ENCODE measurements at places on chromosomes 3 and 15.

DNA sequence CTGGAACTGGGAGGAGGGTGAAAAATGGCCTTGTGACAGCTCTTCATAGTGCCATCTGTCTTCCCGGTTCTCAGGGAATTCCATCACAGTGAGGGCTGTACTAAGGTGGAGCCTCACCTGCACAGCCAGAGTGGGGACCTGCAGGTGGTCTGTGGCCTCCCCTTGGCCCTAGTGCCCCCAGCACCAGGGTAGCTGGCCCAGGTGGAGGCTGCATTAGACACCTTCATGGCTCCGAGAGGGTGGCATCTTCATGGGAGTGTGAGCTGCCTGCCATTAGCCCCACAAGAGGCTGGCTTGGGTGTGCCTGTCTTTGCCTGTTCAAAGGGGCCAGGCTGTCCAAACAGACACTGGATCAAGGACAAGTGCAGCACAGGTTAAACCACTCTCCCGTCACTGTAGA lies 95.5 kb upstream of the PRR23E start:
- no peak for DNase-seq

- DNase-seq, result peak; percentile 12
Measured at GRCh38 chr3:57100046-57100695, 39.7 kb downstream of the SPATA12 start.

DNA sequence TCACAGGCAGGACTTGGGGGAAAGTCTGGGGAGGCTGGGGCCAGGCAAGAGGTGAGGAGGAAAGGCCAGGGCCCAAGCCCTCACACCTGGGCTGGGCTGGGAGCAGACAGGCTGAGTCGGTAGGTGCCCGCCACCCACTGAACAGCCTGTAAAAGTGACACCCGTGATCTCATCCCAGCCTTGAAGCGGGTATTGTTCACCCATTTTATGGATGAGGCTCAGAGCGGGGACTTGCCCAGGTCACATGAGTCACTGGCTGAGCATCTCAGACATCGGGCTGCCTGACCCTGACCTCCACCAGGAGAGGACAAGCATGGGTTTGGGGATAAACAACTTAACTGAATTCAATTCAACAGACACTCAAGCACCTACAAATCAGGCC lies 52.0 kb upstream of the CTSH start:
- DNase-seq, result no peak

- DNase-seq, result no peak
Measured at GRCh38 chr3:73727117-73727821, 102.5 kb upstream of the PDZRN3 start.

- DNase-seq, result no peak
Measured at GRCh38 chr15:65870889-65871533, 1.7 kb downstream of the RAB11A start.

- DNase-seq, result no peak
Measured at GRCh38 chr15:94135486-94136147, 95.7 kb upstream of the MCTP2 start.

DNA sequence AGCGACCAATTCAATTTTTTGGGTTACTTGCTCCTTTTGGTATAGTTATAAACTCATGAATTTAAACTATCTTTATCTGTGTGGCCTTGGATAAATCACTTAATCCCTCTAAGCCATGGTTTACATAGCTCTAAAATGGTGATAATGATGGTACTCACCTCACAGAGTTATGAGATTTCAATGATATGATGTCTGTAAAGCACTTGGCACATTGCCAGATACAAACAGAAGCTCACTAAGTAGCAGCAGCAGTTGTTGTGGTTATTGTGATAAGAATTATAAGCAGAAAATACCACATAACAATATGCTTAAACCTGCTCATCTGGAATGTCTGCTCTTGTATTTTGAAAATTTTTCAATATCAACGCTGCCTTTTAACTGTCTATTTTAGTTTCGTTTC lies 185.1 kb upstream of the SNTN start:
- no peak for DNase-seq

DNA sequence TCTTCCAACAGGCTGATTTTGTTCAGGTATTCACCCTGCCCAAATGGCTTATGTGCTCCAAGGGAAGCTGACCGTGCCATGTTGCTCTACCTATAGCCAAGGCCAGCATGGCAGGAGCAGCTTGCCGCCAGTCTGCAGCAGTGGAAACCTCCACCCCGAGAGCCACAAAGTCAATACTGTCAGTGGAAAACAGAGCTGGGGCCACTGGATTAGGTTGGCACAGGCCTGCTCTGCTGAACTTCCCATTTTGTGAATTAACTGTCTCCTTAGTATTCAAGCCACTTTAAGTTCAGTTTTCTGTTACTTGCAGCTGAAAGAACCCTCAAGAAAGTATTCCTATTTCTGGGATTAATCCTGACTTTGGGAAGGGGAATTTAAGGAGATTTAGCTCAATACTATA lies 63.8 kb upstream of the XCR1 start:
- DNase-seq, result no peak

- DNase-seq, result no peak
Measured at GRCh38 chr3:140910860-140911259, 30.8 kb upstream of the SLC25A36 start.

DNA sequence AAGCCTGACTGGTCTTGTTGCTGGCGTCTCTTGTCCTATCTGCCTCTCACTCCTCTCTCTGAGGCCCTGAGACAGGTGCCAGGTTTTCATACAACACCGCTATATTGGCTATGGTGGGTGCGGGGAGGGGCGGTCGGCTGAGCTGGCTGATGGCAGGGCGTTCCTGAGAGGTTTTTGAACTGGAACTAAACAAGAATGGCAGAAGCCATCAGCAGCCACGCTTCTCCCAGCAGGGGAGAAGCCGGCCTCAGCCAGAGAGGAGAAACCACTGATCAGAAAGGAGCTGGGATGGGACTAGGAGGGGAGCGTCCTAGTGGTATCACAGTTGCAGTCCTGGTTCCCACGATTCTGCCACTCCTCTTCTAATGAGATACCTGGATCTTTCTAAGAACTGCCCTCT lies 89.9 kb upstream of the PRR23E start:
- peak; percentile 42 for DNase-seq

GRCh38 chr15:50164458-50164857 lies 17.5 kb upstream of the SLC27A2 start:
- DNase-seq, result no peak

- peak; percentile 74 for DNase-seq
Measured at GRCh38 chr3:87088993-87089841, 98.3 kb upstream of the VGLL3 start.

GRCh38 chr3:108588601-108589000 lies 637 bp downstream of the CIP2A start:
- no peak for DNase-seq

DNA sequence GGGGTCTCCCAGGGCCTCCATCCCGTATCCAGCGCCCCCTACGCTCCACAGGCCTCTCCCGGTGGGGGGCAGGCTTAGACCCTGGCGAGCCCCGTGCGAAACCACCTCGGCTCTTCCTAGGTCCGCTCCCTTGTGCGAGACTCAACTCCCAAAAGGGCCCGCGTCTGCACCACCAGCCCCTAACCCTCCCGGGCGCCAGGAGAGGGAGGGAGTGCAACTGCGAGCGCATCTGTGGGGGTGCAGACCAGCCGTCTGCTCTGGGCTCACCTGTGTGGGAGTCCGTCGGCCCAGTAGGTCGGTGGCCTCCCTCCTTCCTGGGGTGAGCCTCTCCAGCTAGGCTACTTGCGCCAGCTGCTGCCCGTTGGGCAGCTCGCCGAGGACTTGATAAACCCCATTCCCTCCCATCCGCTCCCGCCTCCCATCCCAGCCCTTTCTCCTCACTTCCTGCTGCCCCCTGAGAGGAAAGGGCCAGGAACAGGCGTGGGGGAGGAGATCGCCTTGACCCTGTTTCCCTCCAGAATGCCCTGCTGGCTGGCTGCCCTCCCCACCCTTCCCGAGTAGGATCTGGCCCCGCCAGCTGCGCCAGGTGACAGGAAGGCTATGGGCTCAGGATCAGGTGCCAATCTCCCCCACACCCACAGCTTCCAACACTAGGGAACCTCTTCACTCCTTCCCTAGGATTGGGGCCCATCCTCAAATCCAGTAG lies at the start of gene HYAL2:
HYAL2 (minus strand) TSS at position 360 of the 706 bp plus-strand sequence. CDS start 2,256 bp downstream, outside the sequence.
- DNase-seq, result no peak

DNA sequence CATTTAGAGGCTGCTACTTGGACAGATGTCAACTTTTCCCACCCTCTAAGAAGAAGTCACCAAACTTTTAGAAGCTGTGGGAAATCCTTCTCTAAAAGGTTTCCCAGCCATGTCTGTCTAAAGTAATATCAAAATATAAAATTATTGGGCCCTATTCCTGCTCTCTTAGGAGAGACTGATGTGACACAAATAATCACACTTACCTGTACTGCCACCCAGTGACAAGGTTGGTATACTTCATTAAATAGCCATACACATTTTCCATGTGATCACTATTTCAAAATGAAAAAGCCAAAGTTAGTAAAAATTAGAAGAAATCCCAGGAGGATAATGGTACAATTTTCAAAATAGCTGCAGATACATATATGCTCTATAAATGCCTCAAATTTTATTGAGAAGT lies 12.6 kb downstream of the OSBPL11 start:
- DNase-seq, result no peak

DNA sequence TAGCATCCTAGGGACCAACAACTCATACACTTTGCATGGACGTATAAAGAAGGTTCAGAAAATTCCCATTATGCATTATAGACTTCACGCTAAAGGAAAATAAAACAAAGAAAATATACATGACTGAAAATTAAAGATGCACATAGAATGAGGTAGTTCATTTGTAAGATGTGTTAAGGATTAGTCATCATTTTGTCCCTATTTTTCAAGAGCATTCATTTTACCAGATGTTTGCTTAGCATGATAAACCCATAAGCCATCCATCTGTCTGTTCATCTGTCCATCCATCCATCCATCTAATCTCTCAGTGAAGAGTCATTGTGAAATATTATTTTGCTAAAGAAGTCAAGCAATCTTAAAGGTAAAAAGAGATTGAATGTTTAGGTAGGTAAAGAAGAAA lies 80.3 kb downstream of the TFG start:
- no peak for DNase-seq

DNA sequence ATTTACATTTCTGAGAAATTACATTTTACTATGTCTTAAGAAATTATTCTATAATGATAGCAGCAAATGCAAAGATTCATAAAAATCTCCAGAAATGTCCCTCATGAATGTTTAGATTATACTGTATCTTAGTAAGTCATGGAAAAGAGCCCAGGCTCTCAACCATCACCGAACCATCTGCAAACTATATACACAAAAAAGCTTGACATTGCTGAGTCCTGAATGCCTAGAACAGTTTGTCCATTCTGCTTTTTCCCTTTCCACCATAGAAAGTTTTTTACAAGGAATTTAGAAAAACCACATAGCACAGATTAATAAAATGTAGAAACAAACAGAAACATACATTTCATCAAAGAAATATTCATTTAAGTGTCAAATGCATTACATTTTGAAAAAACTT lies 83.6 kb downstream of the MYO9A start:
- DNase-seq, result no peak

DNA sequence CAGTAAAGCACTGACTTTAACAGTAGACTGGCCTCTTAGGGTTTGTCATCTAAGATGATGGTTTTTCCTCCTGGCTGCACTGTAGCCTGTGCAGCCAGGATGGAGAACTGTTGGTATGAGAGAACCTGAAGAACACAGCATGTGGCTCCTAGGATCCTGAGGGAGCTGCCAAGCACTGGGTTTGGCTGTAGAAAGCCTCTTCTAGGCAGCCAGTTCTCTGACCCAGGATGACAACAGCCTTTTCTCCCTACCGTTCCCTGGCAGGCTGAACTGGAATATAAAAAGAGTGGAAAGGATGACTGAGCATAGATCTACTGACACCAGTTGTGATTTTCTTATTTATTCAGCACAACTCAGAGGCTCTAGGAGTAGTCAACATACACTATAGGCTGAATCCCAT lies 34.3 kb upstream of the MANF start:
- no peak for DNase-seq

DNA sequence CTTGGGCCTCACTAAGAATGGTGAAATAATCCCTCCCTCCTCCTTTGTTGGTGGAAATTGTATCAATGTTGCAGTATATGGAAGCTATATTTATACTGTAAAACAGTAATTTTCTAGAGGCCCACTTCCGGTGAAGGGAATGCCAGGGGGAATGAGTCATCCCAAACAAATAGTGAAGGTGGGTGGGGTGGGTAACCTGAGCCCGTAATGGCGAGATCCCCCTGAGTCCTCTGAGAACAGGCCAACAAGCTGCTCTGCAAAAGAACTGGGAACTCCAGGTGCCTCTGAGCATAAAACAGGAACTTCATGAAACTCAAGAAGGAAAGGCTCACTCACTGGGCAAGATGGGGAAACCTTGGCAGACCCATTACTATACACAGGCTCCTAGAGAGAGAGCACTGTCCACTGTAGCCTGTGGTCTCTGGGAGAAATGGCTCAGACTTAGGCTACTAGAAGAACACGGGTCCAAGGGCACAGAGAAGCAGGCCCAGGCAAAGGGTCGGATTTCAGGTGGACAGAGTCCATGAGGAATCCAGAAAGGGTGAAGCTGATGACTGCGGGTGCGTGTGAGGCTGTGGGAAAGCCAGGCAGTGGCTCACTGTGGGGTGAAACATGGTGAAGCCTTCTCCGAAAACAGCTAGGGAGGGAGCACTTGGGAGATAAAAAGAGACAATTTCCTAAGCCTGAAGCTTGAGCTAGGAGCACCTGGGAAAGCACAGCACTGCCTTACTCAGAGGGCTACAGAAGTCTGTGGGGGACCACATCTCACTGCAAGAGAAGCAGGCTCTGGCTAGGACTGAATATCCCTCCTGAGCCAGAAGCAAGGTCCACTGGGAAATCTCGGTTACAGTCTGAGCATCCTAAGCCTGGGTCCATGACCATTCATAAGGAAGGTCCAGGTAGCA lies 19.8 kb downstream of the LARP6 start:
- DNase-seq, result no peak

DNA sequence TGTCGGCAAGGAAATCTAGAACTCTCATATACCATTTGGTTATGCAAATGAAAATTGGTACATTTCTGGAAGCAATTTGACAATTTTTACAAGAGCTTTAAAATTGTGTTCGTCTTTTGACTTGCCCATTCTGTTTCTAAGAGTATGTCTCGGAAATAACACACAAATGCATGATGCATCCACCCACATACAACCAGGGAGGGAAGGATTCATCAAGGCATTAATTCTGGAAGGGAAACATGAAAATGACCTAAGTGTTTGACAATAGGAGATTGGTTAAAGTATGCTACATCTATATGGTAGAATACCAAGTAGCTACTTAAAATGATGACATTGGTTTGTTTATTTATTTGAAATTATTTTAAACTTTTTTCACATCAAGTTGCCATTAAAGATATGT lies 58.6 kb downstream of the PIAS1 start:
- DNase-seq, result no peak

- no peak for DNase-seq
Measured at GRCh38 chr3:22292681-22293080, 541.7 kb upstream of the ZNF385D start.

GRCh38 chr3:10337323-10338163 lies 16.6 kb upstream of the SEC13 start:
- no peak for DNase-seq
